Activated CD4-positive, alpha-beta T cell treated with anti-CD3 and anti-CD28 coated beads, Interleukin-2, Interleukin-4, amounts not matched to agents 100 ng/mL and 50 ng/mL, durations not matched to agents 16 hours and 8 hours (primary cell): ENCODE measurements at places on chromosomes 4 and X.

DNA sequence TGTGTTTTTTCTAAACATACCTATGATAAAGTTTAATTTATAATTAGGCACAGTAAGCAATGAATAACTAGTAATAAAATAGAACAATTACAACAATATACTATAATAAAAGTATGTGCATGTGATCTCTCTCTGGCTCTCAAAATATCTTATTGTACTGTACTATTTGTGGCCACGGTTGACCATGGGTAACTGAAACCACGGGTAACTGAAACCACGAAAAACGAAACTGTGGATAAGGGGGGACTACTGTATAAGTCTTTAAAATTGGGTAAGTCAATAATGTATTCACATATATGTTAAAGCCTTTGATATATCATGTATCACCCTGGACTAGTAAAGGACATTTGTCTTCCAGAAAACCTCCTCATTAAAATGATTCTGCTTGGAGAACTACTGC is 20.0 kb downstream of the TMEM154 start:
- no peak for DNase-seq

- DNase-seq = no peak
Observed at GRCh38 chr4:1176398-1177273, 4.3 kb upstream of the SPON2 start.

DNA sequence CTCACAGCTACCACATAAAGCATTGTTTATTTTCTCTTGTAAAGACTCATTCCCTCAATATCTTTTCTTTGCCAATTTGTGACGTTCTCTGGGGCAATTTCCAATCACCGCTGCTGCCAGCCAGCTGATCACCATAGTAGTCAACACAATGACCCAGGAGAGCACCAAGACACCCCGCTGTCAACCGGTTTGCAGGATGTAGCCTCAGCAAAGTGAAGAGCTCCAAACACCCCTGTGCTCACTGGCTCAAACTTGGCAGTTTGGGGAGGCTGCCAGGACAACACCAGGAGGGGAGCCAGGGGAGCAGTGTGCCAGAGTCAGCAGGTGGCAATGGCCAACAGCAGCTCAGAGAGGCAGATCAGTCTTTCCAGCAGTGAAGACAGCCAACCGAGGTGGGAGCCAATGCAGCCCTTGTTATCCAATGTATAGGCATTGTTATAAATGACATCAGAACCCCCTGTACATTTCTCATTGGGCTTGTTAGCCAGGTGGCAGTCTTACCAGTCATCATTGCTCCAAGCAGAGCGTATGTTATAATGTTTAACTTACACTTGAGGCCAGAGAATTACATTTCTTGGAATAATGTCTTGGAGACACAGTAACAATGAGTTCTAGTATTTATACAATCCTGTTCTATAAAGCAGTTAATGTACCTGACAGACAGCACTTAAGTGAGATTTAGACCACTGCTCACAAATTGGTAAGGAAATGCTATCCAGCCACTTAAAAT is 274.9 kb upstream of the GK2 start:
- no peak for DNase-seq

DNA sequence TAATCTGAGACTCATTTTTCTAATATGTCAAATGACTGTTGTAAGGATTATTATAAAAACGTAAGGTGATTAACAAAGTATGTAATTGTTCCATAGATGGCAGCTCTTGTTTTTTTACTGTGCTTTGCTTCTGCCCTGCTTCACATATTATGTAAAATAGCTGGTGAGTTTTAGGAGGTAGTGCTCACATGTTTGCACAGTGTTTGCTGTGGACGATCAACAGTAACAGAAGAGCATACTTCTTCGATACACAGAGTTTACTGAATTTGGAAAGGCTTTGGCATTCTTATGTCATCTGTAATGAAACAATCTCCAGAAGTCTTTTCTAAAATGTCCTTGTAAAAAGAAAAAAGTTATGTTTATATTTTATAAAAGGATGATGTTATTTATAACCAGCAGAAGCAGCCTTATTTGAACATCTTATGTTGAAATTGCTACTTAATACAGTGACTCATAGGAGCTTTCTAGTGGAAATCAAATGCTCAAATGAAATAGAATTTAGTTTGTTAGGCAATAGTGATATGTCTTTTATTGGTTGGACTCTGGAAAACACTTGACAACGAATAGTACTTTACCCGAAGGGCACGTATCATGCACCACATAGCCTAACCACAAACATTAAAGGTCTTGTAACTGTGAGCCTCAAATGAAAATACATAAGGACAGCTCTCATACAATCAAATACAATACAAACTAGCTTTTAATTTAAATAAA is 1.9 kb upstream of the MTTP start:
- DNase-seq = no peak

DNA sequence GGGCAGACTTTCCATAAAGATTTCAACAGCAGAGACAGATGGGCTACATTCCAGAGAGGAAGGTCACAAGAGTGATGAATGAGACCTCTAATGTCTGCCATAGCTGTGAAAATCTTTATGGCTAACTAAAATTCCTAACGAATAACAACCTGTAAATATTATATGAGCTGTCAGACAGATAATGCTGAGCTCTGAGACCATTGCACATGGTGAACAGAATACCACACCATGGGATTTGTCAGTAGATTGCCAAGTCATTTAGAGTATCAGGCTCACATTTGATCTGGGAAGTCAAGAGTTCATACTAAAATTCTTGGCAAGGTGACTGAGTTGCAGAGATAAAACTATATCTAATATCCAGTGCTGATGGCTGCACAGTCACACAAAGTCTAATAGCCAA is 259.2 kb upstream of the FTHL17 start:
- DNase-seq = no peak

DNA sequence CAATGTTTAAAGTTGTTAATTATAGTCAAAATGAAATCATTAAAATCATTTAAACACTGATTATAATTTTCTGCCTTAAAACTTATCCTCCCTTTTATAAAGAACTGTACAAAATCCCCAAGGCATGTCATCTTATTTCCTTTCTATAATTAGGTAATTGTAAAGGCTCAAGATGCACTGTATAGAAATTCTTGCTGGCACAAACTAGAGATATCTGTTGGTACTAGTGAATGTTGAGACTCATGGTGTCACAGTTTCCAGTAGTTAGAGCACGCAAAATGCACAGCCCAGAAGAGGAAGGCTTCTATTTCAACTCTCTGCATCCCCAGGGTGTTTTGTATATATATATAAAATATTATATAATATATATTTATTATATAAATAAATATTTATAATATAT is 22.7 kb upstream of the PLA2G12A start:
- DNase-seq = no peak

DNA sequence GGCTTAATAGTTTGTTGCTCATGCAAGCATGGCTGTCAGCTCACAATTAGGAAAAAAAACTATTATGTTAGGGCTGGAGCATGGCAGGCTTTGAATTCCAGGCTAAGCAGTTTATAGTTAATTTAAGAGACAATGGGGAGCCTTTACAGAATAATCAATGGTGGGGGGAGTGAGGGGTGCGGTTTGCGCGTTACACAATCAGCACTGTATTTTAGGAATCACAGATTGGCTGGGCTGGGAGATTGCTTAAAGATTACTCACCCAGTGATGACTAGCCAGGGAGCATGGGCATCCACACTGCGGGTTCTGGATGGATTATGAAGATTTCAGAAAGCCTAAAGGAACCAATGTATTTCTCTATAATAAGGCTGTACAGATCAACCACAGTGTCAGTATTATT is 186.6 kb downstream of the SOX3 start:
- no peak for DNase-seq

DNA sequence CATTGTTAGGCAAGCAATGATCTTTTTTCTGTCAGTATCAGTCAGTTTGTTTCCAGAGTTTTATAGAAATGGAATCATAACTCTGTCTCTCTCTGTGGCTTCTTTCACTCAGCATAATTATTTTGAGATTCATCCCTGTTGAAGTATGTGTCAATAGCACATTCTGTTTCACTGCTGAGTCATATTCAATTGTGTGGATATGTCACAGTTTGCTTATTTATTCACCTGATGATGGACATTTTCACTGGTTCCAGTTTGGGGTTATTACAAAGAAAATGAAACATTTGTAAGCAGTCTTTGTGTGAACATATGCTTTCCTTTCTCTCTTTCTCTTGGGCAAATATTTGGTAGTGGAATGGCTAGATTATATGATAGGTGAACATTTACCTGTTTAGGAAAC is 10.2 kb upstream of the ZNF718 start:
- DNase-seq = no peak

GRCh38 chrX:152926279-152926678 is 28.4 kb downstream of the ZNF185 start:
- peak; percentile 69 for DNase-seq

- no peak for DNase-seq
Observed at GRCh38 chr4:181281451-181281850, 961.8 kb upstream of the TENM3 start.

GRCh38 chrX:23782863-23783588 is at the start of gene SAT1:
Gene SAT1 (plus strand): TSS chrX:23783173. CDS start chrX:23783352, 179 bp downstream.
- DNase-seq = peak; percentile 94

GRCh38 chr4:55251896-55252295 is 94.1 kb upstream of the SRD5A3 start:
- DNase-seq = no peak

DNA sequence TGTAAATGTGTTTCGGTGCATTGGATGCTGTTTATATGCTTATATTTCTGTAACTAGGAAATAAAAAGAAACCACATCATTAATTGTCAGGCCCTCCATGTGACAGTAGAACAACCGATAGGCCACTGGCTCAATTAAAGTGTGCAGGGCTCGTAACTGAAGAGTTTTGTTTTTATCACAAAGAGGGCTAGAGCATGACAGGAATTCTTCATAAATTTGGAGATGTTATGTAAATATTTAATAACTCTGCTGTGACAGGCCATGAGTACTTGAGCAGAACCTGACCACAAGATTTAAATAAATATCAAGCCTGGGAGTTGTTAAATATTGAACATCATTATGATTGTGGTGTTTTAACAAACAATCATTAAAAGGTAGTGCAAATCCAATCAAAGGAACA is 55.9 kb downstream of the MID1 start:
- no peak for DNase-seq

- DNase-seq = no peak
Observed at GRCh38 chr4:86855572-86855971, 6.4 kb upstream of the SLC10A6 start.

DNA sequence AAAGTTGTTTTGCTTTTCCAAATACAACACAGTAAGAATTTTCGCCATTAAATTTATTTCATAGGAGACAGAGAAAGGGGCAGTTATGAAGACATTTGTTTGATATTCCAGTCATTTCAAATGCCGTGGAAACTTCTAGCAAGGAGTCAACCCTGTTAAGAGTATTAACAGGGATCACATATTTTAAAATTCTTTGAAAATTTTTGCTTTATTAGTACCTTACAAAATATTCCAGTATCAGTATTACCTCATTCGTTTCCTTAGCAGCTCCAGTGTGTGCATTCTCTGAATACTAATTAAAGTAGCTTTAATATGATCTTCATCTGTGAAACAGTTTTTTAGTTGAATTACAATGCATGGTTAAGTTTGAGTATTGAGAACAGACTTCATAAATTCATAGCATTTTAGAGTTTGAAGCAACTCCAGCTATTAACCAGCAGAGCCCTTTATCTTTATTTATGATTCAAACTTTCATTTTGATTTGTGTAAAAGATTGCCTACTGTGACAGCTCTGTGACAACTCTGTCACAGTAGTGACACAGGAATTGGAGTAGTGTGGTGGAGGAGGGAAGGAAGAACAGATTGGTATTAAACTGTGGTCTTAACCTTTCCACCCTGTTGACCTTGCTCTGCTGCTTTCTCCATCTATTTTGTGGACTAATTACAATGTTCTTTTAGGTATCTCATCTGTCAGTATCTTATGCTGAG is 86.3 kb downstream of the PDLIM5 start:
- DNase-seq = no peak

- DNase-seq = no peak
Observed at GRCh38 chr4:131426023-131426758, 1722.9 kb upstream of the PCDH10 start.

GRCh38 chrX:134588806-134589205 is 69.5 kb downstream of the PLAC1 start:
- no peak for DNase-seq

- DNase-seq = no peak
Observed at GRCh38 chr4:59094505-59094904, 1984.3 kb upstream of the IGFBP7 start.

DNA sequence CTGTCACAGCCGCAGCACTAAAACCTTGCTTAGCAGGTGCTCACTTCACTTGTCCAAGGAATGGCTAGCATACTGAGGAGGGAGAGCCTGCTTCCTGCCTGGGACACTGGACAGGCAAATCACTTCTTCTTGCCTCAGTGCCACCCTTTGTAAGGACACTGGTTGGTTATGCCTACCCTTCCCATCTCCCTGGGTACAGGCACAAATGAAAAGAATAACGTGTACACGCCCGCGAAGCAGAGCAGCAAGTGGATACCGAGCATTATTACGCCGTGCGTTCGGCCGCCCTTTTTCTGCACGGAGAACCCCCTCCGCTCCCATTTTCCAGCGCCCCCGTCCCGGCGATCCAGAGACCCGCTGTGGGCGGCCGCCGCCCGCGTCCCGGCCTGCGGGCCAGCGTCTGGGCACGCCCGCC is 338 bp upstream of the KLHL2 start:
- peak; percentile 29 for DNase-seq

GRCh38 chr4:86670298-86670697 is 76.2 kb downstream of the PTPN13 start:
- DNase-seq = peak; percentile 7

GRCh38 chr4:54937501-54937900 is 187.9 kb downstream of the KDR start:
- no peak for DNase-seq

GRCh38 chr4:152673489-152673888 is 6.3 kb downstream of the TMEM154 start:
- DNase-seq = no peak

GRCh38 chr4:3228881-3229280 is 20.1 kb upstream of the MSANTD1 start:
- no peak for DNase-seq

DNA sequence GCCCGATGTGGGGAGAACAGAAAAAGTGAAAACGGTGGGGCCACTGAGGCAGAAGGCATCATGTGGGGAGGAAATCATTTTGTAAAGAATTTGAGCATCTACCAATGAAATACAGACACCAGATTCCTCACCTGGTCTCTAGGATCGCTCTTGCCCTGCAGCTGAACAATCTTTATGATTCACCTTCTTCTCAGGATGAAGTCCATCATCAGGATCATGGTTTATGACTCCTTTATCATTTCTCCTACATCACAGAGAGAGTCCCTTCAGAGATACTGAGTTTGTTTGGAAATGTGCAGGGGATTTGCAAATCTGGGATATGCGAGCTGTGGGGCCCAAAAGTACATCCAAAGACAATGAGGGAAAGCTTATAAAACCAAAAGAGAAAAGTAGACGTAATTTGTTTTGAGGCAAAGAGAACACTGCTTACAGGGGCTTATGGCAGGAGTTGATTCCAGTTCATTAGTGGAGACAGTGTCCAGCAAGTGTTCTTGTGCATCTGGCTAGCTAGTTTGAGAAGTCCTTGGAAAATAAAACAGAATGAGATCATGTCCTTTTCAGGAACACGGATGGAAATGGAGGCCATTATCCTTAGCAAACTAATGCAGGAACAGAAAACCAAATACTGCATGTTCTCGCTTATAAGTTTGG is 15.3 kb upstream of the ANXA5 start:
- no peak for DNase-seq
